ENCODE measurements at places on chromosomes 6 and 20. TPM values are rescaled to one million over a fixed set of nuclear protein-coding genes. Genes with fewer than 3 reads are reported as not detected.

GRCh38 chr20:9453201-9453600, 61.2 kb upstream of the LAMP5 start:
- DNase-seq, result no peak

Gene HCRTR2
- not detected for total RNA-seq

Gene TFAP2B
- 2.0 TPM for total RNA-seq

Gene ESR1
- total RNA-seq, result 0.38 TPM

Gene C6orf141
- total RNA-seq, result 22.7 TPM

DNA sequence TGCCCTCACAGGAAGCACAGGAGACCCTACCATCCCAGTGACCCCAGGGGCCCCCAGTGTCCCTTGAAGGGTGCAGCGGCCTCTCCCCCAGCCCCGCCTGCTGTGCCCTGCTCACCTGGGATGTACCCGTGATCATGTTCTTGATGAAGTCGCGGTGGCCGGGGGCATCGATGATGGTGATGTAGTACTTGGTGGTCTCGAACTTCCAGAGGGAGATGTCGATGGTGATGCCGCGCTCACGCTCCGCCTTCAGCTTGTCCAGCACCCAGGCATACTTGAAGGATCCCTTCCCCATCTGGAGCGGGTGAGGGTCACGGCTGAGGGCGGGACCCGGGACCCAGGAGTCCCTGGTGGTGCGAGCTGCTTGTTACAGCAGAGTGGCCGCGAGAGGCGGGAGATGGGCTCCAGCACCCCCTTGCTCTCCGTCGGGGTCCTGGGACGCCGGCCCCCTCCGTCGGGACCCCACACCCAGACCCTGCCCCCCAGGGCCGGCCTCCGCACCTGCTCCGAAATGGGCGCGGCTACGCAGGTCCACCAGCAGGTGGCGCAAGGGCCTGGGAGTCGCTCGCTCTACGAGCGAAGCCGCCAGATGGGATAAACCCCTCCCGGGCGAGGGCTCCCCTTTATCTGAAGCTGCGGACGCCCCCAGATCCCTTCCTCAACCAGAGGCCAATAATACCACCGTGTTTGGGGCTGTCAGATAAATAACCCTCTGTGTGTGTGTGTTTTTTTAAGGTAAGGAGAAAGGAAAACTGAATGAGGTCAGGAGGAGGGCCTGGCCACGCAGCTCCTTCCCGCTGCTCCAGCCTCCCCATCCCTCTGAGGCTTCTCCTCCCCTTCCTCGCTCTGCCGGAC, 2.9 kb downstream of the EEF1A2 start:
- DNase-seq, result peak; percentile 35

DNA sequence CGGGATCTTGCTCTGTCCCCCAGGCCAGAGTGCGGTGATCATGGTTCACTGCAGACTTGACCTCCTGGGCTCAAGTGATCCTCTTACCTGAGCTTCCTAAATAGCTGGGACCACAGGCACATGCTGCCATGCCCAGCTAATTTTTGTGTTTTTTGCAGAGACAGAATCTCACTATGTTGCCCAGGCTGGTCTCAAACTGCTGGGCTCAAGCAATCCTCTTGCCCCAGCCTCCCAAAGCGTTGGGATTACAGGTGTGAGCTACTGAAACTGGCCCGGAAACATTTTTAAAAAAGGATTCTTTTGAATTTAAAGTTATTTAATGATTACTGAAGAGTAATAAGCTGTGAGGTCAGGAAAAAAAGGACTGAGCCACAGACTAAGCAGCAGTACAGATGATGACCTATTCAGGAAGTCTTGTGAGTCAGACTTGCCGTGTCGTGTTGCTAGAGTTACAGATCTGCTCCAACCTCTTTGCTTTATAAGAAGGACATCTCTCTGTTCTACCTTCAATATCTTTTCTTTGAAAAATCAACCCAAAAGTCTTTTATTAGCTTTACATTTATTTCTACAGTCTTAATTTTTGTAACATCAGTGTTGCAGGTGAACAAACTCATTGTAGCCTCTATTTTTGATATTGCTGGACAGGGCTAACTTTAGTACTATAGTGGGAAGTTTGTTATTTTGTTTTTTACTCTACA, 108.7 kb downstream of the NCOA3 start:
- peak; percentile 69 for DNase-seq

GRCh38 chr6:39266375-39266774, 37.1 kb upstream of the KCNK5 start:
- no peak for DNase-seq

Gene EFCAB8
- 0.47 TPM for total RNA-seq

Gene STX11
- 1.2 TPM for total RNA-seq

GRCh38 chr6:34333858-34334257, 58.6 kb downstream of the NUDT3 start:
- no peak for DNase-seq
